ENCODE measurements at places on chromosomes 5 and 9.

- no peak for DNase-seq
Measured at GRCh38 chr5:112412346-112412745, 6.7 kb downstream of the EPB41L4A start.

- DNase-seq: no peak
Measured at GRCh38 chr9:83280790-83281189, 217.8 kb upstream of the RASEF start.

GRCh38 chr5:141711687-141712086 is 29.7 kb upstream of the ARAP3 start:
- no peak for DNase-seq

- DNase-seq: no peak
Measured at GRCh38 chr5:39109606-39110005, 35.4 kb upstream of the RICTOR start.

GRCh38 chr9:119677811-119678505 is 308.7 kb upstream of the BRINP1 start:
- DNase-seq: no peak

DNA sequence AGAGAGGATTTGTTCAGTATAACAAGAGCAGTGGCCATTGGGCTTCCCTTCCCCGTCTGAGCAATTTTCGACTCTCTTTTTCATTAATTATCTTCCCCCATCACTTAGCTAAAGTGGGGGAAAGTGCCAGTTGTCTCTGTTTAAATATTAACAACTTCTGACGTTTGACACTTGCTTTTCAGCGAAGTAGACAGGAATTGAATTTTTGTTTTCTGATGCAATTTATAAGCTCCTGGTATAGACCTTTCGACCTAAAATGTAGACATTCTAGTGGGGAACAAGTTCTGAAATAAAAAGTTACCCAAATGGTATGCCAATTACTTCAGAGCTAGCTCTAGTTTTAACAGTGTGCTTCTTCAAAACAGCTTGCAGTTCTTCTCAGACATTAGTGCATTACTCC is 100.6 kb downstream of the ITGA1 start:
- no peak for DNase-seq

DNA sequence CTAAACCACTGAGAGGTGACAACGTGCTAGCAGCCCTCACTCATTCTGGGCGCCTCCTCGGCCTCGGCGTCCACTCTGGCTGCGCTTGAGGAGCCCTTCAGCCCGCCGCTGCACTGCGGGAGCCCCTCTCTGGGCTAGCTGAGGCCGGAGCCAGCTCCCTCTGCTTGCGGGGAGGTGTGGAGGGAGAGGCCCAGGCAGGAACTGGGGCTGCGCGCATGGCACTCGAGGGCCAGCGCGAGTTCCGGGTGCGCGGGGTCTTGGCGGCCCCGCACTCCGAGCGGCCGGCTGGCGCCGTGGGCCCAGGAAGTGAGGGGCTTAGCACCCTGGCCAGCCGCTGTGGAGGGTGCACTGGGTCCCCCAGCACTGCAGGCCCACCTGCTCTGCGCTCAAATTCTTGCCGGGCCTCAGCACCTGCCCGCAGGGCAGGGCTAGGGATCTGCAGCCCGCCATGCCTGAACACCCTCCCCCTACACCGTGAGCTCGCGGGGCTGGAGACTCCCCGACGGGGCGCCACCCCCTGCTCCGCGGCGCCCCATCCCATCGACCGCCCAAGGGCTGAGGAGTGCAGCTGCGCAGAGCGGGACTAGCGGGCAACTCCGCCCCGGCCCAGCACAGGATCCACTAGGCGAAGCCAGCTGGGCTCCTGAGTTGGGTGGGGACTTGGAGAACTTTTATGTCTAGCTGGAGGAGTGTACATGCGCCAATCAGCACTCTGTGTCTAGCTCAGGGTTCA is 11.8 kb upstream of the UBE2D2 start:
- no peak for DNase-seq

DNA sequence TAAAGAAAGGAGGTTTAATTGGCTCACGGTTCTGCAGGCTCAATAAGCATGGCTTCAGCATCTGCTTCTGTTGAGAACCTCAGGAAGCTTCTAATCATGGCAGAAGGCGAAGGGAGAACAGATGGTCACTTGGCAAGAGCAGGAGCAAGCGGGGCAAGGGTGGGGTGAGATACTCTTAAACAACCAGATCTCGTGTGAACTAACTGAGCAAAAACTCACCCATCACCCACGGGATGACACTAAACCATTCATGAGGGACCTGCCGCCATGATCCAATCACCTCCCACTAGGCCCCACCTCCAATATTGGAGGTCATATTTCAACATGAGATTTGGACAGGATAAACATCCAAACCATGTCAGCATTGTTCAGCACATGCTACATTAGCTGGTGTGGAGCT is 89.1 kb upstream of the HAND1 start:
- no peak for DNase-seq

DNA sequence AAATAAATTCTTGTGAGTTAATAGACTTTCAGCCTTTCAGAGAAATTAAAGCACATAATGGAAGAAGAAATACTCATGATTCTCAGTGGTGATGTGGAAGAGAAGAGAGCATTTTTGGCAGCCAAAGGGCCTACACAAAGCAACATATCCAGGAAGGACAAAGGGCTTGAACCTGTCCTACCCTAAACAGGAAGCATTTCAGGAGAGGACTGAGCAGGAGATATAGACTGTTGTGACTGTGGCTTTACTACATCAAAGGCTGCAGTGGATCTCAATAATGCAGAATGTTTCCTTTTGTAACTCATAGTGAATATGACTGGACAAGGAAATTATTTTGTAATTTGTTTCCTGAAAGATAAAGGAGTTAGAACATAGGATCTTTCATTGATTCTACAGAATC is 1.3 kb upstream of the PARP8 start:
- no peak for DNase-seq

DNA sequence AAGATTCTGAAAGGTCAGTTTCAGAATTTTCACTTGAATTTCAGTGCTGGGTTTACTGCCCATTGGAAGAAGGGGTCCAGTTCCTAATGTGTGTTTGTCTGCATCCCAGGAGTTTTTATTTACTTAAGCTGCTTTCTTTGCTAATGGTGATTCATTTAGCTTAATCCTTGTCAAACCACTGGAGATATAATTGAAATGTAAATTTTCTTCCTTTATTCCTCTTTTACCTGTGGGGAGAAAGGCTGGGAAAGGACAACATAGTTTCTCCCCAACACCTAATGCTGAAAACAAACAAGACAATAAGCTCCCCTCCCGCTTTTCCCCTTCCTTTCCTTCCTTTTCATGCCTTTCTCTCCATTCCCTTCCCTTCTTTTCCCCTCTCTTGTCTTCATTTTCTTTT is 185.8 kb downstream of the KCTD16 start:
- DNase-seq: no peak

- DNase-seq: no peak
Measured at GRCh38 chr9:81718244-81718643, 28.9 kb upstream of the TLE1 start.

GRCh38 chr5:69484891-69485290 is 7.7 kb upstream of the OCLN start:
- no peak for DNase-seq

GRCh38 chr9:91727316-91727861 is 222.6 kb downstream of the ROR2 start:
- no peak for DNase-seq

GRCh38 chr9:77939149-77939668 is 92.4 kb downstream of the GNAQ start:
- no peak for DNase-seq

- DNase-seq: no peak
Measured at GRCh38 chr9:928363-929042, 48.0 kb upstream of the DMRT3 start.

DNA sequence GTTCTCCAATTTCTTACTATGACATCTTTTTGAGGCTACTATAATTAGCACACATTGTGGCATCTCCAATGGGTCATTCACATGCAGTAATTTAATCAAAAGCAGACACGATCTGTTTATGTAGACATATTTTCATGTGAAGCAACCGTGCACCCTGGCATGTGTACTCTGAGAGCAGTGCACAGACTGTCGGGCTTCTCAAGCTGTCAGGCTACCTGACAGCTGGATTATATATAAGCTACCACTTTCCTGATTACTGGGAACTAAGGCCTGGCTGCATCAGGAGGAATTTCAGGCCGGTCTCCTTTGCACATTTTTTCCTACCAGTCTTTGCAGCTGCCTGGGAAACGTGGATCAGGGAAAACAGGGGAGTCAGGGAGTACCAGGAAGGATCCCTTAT is 197.5 kb downstream of the MAPKAP1 start:
- no peak for DNase-seq

GRCh38 chr5:153523211-153523610 is 32.7 kb downstream of the GRIA1 start:
- DNase-seq: no peak

DNA sequence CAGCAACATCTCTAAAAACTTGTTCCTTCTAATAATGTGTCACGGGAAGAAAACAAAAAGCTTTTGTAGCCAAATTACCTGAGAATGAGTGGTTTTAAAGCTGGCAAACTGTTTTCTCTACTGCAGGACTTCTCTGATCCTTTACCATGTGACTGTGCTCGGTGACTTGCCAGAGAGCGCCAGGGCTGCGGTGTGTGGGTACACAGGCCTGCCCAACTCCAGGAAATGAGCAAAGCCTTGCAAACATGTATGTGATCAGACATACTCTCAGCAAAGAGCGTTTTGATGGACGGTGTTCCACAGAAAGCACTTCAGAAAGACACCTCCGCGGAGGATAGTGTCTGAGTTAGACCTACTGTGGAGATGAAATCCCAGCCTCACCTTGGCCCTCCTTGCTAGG is 157.3 kb downstream of the SPOCK1 start:
- no peak for DNase-seq

GRCh38 chr9:131598121-131598520 is 52.8 kb downstream of the PRRT1B start:
- no peak for DNase-seq

DNA sequence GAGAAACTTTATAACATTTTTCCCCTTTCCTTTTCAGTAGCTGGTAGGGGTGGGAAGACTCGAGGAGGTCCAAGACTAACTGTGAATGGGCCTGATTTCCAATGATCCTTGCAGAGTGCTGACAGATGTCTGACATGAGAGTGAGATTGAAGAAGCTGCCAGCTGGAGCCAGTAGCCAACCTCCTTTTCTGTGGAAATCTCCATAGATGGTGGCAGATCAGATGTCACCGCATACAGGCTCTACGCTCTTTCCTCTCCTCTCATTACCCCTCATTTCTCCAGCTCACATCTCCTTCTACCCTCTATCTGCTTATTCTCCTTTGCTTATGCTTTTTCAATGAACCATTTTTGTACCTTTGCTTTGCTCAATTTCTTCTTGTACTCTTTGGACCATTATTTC is 395.2 kb upstream of the TNC start:
- no peak for DNase-seq

GRCh38 chr9:89810431-89810830 is 205.6 kb downstream of the GADD45G start:
- DNase-seq: no peak

GRCh38 chr5:88613051-88613450 is 269.9 kb downstream of the MEF2C start:
- no peak for DNase-seq

DNA sequence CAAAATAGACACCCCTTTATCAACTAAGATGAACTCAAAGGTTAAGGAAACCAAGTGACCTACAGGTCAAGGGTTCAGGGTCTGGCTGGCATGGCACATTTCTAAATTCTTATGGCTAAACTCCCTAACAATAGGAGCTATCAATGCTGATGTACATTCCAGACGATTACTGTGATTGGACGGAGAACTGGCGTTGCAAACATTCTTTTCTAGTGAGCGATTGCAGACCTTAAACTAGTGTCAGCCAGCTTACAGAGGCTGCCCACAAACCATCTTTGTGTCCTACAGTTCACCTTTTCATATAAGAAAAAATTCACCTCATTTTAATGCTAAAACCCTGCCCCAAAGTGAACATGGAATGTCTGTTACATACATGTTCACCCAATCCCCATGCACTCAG is 382.9 kb downstream of the MAT2B start:
- DNase-seq: no peak

- no peak for DNase-seq
Measured at GRCh38 chr9:82254646-82255367, 266.2 kb downstream of the SPATA31D1 start.

- DNase-seq: no peak
Measured at GRCh38 chr9:89260525-89260924, 50.5 kb upstream of the CKS2 start.

- DNase-seq: no peak
Measured at GRCh38 chr5:153999995-154000394, 38.7 kb downstream of the FAM114A2 start.

GRCh38 chr9:136609838-136610311 is 52.8 kb upstream of the EGFL7 start:
- no peak for DNase-seq

DNA sequence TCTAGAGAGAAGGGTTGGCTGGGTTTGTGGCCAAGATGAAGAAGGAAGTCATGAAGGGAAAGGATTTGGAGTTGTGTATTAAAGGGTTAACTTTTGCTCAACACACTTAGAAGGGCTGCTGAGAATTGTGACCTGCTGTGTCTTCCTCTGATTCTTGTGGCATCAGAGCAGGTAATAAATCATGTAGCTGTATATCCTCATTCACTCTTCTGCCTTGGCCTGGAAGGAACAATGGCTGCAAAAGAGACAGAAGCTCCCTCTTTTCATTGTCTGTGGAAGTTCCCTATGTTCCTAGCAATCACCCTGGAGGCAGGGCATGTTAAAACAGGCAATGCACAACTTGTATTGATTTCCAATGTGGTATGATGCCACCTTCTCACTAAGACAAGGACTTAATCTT is 159.1 kb downstream of the LRRC70 start:
- no peak for DNase-seq

DNA sequence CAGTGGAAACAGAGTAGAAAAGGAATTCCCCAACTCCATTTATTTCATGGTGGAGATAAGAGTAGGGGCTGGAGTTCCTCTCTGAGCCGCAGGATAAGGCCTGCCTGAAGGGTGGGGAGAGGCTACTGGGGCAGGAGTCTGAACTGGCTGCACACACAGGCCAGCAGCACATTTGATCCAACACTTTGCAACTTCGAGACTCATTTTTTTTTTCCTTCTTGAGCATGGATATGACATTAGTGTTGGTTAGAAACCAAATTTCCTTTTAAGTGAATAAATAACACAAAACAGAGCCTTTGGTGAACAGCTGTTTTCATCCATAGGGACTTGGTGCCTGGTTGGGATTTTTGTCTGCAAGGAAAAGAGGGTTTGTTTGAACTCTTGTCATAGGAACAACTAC is 76.6 kb downstream of the RALGPS1 start:
- DNase-seq: no peak

- DNase-seq: no peak
Measured at GRCh38 chr5:174236070-174236469, 190.6 kb downstream of the NSG2 start.

DNA sequence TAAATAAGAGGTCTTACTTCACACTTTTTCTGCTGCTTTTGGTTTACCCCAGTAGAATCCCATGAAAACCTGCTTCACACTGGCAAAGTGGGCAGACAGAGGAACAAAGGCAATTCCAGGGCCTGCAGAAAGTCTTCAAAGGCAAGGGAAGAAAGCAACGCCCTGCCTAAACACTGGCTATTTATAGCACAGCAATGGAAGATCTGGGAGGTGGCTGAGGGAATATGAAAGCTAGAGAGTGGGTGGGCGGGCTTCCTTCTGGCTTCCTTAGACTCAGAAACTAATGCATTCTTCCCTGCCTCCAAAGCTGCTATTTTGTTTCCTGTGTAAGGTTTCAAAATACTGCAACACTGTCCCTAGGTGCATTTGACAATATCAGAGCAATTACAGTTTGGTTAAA is 46.8 kb downstream of the ELAVL2 start:
- DNase-seq: no peak

GRCh38 chr5:67693956-67694809 is 497.6 kb upstream of the CD180 start:
- no peak for DNase-seq

- no peak for DNase-seq
Measured at GRCh38 chr5:12242950-12243888, 339.0 kb upstream of the CTNND2 start.
